ENCODE measurements at places on chromosomes 16 and 17.

GRCh38 chr17:48259694-48260291, 152.2 kb downstream of the SNX11 start:
- DNase-seq = no peak

DNA sequence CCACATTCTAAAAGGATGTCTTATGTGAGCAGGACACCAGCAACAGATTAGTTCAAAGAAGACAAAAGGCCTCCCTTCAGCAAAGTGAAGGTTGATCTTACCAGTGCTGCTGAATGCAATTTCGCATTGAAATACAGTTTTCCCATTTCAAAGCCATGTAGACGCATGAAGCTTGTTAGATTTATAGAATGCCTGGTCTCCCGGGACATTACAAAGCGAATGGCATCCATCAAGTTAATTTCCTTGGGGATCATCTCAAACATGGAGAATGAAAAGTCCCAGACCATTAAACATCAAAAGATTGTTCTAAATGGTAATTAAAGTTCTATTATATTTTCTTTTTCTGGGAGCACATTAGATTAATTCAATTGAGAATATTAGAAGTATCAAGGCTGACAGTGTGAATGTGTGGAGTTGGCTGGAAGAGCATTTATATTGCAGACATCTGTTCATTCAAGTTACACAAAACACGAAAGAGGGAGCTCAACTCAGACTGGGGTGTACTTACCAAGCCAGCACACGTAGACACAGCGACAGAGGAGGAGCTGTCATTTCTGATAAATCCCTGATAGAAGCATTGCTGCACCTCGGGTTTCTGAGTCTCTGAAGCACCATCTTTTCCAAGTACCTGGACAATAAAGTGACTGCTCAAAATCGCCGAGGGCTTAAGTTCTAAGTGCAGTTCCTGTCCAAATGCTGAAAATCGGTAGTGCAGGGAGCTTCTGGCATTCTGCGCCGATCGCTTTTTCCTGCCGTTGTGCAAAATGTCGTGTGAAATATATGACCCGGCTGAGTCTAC, 3.8 kb downstream of the ADAMTS18 start:
- no peak for DNase-seq

GRCh38 chr16:25006504-25007056, 8.6 kb downstream of the ARHGAP17 start:
- DNase-seq = no peak

GRCh38 chr17:12024327-12024726, 3.6 kb downstream of the MAP2K4 start:
- DNase-seq = no peak

DNA sequence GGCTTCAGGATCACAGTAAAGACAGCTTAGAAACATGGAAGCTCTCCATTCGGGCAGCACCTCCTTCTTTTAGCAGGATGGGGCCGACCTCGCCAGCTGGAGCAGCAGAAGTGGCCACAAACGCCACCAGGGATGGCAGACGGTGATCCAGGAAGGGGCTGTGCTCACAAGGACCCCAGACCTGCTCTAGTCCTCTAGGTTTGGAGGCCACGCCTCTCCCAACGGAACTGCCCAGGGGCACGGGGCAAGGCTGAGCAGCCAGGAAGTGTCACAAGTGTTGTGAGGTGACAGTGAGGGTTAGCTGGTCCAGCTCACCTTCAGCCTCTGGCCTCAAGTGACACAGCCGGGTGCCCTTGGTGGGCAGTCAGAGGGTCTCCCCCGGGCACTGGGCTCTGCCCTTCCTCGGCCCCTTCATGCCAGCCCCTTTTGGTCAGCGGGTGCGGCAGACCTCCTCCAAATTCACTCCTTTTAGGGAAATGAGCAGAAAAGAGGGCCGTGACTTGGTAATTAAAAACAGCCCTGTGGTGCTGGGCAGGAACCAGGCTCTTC, 20.4 kb downstream of the CEP295NL start:
- no peak for DNase-seq

All from activated gamma-delta T cell treated with Interleukin-2 at 50 U/mL for 16 hours (primary cell).